ENCODE measurements at places on chromosomes 4 and X.

DNA sequence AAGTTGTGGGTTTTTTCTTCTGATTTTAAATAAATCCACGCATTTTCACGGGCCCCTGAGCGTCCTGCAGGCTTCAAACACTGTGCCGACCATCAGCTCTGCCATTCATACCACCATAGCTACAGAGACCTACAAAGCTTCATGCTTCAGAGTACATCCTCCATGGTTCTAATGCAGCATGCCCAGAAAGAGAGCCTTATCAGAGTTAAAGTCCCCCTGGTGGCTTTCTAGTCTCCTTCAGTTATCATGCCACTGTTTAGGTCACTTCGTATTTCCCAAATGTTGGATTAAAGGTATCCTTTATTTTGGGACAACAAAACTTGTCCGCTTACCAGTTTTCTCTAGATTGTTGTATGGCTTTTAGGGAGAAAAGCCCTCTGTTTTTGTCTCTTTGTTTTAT lies 66.7 kb upstream of the VCX2 start:
- no peak for DNase-seq

DNA sequence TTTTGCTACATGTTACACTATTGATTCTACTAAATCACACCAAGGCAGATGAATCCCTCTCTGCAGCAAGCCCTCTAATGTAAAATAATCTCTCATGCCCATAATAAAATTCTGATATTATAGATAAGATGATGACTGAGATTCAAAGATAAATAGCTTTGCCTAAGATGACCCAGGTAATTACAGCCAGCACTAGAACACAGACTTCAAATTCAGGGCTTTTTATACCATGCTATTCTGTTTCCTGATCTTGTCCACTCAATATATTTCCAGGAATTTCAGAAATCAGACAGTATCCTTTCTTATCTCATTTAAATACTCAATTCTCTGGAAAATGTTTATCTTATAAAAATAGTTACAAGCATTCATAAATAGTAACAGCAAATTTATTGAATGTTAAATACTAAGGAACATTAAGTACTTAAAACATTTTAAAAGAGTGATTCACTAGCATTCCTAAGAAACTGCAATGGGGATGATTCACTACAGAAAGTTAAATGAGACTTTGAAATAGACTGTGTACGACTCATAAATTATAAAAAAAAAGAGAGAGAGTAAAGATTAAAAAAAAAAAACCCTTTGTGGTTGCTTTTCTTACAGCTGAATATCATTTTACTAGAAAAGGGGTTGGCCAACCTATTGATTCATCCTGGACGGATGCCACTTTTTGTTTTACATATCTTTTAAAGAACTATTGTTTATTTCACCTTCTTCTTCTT lies 45.8 kb upstream of the IL21 start:
- DNase-seq: no peak

DNA sequence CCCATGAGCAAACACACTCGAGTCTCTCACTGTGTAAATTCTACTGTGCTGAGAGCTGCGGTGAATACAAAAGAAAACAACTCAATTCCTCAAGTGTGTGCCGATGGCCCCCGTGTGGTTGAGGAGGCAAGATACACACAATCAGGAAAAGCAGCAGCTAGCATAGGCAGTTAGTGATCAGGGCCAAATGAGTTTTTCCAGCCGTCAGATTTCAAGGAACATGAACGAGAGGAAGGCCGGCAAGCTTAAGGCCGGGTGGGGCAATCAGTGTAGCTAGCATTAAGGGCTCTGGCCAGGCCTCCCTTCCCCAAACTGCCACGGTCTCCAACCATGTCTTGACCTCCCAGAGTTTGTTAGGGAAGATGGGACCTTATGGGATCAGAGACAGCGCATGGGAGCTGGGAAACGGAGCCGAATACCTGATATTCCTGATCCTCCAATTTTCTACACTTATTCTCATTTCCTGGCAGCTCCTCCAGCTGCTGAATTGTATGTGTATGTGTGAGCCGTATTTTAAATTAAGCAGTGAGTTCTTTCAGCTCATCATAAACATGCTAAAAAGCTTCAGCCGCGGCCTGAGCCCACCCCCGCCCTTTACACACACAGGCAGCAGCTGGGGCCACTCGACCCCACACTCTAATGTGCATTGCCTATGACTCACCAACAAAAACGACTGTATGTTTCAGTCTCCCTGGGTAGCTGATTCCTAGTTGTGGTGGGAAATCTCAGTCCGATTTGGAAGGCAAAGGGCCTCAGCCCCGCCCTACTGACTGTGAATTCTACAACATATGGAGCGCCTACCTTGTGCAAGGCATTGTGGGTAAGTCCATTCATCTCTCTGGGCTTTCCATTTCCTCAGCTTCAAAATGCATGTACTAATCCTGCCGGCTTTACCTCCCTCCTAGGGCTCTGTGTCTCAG lies 59.9 kb downstream of the RTL9 start:
- DNase-seq: peak; percentile 71

DNA sequence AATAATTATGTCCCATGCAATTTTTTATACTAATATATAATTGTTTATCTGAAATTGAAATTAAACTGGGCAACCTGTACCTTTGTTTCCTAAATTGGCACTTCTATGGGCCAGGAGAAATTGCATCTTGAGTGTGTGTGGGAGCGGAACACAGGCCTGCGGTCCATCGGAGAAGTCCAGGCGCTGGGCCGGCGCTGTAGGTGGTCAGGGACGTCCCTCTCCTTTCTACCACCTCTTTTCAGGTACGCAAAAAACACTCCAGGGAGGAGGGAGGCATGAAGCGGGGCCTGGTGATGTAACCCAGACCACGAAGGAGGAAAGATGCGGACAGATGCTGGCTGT lies 717 bp downstream of the MGAT4D start:
- no peak for DNase-seq

Data from islet precursor cell (in vitro differentiated cells).